Adipocyte (in vitro differentiated cells): ENCODE measurements at places on chromosomes 4 and X.

DNA sequence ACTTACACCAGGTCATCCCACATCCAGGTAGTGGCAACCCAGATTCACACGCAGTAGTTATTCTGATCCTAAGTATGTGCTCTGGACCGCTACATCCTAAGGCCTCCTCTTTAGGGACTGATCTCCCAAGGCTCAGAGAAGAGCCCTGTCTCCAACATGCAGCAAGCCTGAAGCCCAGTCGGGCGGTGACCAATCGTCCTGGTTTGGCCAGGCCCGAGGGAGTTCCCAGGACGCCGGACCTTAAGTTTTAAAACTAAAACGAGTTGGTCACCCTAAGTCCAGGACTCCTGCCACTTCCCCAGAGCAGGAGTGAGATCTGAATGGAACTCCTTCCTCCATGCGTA, 385 bp downstream of the LYAR start:
- DNase-seq, result peak; percentile 56

DNA sequence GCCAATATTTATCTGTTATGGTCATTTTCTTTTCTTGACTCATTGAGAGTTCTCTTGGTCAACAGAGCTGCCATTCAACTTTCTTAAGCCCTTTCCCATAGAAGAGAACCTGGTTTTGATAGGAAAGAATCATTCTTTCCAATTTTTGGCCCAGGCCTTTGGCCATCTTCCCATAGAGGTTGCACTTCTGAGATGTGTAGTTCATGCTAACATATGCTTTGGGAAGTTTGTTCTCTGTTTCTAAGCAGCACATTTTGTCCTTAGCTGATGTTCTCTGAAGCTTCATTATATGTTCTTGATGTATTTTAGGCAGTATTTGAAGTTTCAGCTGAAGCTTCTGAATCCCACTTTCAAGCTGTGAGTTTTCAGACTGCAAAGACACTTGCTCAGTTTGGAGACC, 161.1 kb downstream of the VEGFC start:
- DNase-seq, result peak; percentile 51

DNA sequence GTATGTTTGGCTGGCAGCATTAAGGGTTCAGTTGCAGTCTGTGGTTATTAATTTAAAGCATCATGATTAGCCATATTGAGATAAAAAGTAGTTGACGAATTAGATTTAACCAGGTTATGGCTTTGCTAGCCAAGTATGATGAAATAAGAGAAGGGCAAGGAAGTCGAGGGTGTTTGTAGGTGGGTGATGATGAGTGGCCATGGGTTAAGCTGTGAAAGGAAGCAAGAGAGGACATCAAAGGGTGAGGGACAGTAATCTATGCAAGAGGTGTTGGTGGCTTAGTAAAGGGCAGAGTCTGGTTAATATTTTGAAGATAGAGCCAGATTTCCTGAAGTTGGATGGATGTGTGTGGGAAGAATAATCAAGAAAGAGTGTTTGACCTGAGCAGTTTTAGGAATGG, 44.5 kb downstream of the STIM2 start:
- DNase-seq, result no peak

DNA sequence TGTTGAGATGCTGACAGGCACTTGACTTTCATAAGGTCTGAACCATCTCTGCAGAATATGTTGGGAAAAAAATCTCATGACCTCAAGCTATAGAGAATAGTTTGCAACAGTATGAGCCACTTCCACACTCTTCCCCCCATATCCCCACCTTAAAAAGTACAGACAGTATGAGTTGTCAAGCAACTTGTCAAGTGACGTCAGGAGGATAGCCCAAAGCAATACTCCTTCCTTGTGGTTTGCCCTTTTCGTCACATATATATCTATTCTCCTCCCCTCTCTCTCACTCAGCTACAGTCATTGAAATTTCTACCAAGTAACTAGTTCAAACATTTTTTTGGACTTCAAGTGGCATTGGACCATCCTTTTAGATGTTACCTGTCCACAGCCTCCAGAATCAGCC, 67.7 kb downstream of the MCF2 start:
- DNase-seq, result no peak

GRCh38 chr4:84159762-84160161, 339.3 kb downstream of the NKX6-1 start:
- DNase-seq, result peak; percentile 1

DNA sequence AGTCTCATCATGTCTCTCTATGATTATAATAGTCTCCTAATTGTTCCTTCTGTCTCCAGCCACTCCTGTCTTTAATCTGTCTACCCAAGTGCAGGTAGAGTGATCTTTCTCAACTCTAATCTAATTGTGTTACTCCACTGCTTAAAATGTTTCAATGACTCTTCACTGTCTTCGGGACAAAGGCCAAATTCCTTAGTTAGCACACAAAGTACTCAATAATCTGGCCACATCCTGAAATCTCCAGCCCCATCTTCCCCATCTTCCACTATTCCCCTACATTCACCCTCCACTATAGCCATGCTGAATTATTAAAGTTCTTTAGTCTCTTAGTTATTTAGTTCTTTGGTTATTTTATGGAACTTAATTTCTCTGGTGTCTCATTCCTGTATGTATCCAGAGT, 353.3 kb downstream of the OPHN1 start:
- no peak for DNase-seq

GRCh38 chrX:16479206-16479869, 170.6 kb upstream of the S100G start:
- DNase-seq, result peak; percentile 22

GRCh38 chr4:1093391-1094335, 19.7 kb downstream of the RNF212 start:
- no peak for DNase-seq

- peak; percentile 44 for DNase-seq
Observed at GRCh38 chr4:151599863-151600262, 160.9 kb downstream of the GATB start.

GRCh38 chr4:4326166-4326565, 36.1 kb downstream of the ZBTB49 start:
- no peak for DNase-seq

DNA sequence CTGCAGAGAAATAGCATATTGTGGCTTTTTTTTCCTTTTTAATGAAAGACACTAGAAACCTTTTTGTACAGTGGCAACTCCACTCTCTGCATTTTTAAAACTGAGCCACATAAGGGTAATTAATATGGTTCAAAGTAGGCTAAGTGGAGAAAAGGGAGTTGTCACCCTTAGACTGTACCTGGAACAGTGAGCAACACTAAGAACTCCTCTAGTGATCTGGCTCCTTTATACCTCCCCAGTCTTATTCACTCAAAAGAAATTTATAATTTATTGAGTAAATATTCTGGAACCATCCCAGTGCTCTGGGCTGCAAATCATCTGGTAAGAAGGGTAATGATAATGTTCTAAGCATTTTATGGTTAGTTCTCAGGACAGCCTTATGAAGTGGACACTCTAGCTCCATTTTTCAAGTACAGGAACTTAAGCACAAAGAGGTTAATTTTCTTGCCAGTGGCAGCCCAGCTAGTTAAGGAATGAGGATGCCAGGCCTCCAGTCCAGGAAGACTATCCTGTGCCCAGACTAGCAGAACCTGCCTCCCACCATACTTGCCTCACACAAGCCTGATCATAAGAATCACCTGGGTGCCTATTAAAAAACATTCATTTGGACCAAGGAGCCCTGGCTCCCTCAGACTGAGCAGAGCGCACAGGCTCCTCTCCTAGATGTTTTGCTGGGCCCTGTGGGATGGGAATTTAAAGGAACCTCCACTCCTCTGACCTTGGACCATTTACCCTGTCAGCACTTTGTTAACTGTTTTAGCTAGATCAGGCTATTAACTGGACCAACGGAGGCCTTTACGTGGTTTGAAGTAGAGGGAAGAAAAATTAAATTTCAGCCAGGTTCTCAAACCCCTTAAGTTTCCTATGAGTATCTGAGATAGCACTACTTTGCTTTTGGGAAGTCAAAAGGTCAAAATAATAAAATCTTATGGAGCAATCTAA, 102.6 kb downstream of the PDE5A start:
- no peak for DNase-seq

- DNase-seq, result no peak
Observed at GRCh38 chrX:132983496-132983895, 25.1 kb upstream of the HS6ST2 start.

DNA sequence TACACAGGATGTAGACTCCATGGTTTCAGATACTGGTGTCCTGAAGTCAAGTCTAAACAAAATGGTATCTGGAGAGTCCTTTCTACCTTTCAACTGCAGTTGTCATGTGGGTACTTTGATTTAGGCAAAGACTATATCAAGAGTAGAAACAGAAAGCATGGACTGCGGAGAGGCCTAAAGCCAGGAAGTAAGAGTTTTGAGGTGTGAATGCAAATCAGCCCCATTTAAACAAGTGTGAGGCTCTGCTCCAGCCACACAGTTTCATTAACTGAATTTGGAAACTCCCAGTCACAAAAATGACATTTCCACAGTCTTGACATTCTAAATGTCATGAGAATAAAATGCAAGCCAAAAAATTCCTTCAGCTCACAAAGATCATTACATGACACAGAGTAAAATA, 87.2 kb upstream of the MCF2 start:
- DNase-seq, result no peak

- DNase-seq, result peak; percentile 23
Observed at GRCh38 chr4:156538210-156538609, 433.4 kb downstream of the PDGFC start.

DNA sequence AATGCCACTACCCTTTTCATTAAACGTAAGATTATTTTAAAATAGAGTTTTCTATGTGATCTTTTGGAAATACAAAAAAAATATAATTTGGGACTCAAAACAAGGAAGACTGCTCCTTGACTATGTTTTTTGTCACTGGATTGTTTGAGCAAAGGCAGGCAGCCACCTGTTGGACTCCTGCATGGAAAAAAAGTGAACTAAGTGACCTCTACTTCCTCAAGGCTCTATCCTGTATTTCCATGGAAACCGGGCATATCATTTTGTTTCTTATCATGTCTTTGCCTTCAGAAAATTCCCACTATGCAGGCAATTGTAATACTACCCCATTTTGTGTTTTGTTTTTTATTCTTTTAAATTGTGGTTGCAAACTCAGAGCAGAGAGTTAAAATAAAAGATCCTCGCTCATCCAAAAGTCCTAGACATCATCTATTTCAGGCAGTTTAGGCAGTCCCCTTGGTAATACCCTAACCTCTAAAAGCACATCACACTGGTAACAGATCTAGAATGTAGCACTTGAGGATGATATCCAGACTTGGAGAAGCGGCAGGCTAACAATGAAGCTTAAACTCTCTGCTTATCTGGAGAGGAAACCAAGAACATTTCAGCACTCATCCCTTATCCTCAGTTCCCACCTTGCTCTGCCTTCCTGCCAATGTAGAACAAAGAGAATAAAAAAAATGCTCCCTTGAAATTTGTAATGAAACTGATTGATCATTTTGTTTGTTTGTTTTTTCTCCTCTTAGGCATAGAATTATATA, 165.7 kb downstream of the BANK1 start:
- no peak for DNase-seq

DNA sequence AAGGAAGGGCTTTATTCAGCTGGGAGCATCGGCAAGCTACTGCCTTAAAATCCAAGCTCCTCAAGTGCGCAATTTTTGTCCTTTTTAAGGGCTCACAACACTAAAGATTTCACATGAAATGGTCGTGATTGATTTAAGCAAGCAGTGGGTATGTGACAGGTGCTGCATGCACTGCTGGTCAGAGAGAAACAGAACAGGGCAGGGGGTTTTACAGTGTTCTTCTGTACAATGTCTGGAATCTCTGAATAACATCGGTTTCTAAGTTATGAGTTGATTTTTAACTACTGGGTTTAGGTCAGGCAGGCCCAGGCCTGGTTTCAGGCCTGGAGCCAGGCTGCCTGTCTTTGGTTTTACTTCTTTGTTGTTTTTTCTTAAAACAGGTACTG, 6.0 kb downstream of the UGT2B17 start:
- no peak for DNase-seq

DNA sequence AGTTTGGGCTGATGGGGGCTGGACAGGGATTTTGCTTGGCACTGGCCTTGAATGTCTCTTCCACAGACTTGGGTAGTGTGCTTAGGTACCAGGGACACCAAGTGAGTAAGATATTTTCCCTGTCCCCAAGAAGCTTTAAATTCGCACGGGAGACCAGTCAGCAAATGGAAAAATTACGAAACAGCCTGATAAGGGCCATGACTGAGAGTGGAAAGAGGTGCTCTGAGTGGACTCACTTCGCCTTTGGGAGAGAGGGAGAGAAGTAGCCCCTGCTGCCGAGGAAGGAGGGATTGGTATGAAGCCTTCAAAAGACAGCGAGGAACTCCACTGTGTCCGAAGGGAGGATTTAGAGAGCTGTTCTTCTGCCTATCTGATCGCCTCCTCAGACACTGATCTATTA, 2.6 kb downstream of the LSM6 start:
- DNase-seq, result no peak

DNA sequence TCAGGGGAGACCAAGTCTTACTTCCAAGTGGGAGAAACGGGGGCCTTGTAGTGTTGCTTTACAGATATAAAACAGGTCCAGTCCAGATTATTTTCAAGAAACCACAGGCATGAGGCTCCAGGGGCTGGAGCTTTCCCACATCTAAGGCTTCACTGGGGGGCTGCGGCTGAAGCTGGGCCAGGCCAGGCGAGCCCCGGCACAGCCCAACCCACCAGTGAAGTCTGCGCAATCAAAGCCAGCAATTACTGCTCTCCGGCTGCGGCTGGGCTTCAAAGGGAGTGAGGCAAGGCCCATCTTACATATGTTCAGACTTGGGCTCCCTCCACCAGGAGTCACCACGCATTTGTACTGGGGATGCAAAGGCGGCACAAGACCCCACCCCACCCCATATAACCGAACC, 61.7 kb downstream of the HADH start:
- no peak for DNase-seq

DNA sequence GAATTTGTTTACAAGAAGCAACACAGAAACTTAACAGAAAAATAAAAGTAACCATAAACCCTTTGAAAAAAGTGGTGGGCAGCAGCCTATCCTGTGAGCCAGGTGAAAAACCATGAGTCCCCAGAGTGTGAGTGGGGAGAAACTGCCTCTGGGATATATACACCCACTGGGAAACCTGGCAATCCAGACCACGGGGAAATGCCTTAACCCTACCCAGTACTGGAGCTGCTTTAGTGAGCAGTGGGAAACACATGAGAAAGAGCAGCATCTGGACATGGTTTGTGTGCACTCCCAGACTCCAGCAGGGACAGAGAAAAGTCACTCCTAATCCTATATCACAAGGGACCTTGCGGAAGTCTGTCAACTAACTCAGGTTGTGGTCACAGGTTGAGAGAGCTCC, 39.4 kb downstream of the UGT2A2 start:
- DNase-seq, result no peak

GRCh38 chr4:174012886-174013259, 270.6 kb downstream of the FBXO8 start:
- no peak for DNase-seq

DNA sequence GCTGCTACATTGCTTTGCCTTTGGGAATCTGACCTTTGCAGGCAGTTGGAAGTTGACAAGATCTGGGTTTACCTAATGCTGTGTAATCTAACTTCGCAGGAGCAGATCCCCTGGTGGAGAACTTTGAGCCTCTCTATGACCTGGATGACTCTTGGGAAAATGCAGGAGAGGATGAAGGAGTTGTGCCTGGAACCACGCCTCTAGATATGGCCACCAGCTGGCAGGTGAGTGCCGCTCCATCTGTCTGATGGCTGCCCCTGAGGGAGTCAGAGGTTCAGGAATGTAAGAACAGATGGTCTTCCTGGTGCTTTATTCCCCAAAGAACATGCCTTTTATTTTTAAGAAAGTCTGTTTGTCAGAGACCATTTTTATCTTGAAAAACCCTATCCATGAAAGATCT, 109.3 kb downstream of the NFKB1 start:
- DNase-seq, result no peak

- DNase-seq, result peak; percentile 33
Observed at GRCh38 chrX:110123331-110123782, 120.4 kb downstream of the TMEM164 start.

- DNase-seq, result no peak
Observed at GRCh38 chr4:27066591-27066990, 205.9 kb downstream of the STIM2 start.
